ENCODE measurements at places on chromosomes 1 and 21.

GRCh38 chr1:30174499-30174898 is 548.9 kb downstream of the MATN1 start:
- no peak overlapping the region for H3K4me3 ChIP-seq
- H3K4me1 ChIP-seq = peaks cover 9% of the 10 kb centered on the region
- H3K27ac ChIP-seq = no peak overlapping the region

GRCh38 chr1:18100491-18101063 is 7.0 kb upstream of the IGSF21 start:
- no peak overlapping the region for H3K27ac ChIP-seq
- DNase-seq = peak; percentile 77
- no peak overlapping the region for H3K4me3 ChIP-seq
- peaks cover 82% of the 10 kb centered on the region for H3K27me3 ChIP-seq
- peaks cover 14% of the 10 kb centered on the region for H3K4me1 ChIP-seq

GRCh38 chr21:30372139-30372770 is at the start of gene KRTAP13-2:
Gene KRTAP13-2, minus strand, starts transcription at chr21:30372271. Its CDS starts 58 bp downstream, at chr21:30372213.
- H3K4me3 ChIP-seq = no peak within 1 kb of the TSS
- H3K27me3 ChIP-seq = no peaks in the 10 kb centered on the region
- peaks cover 3% of the 10 kb centered on the region for H3K36me3 ChIP-seq
- no peaks in the 10 kb centered on the region for H3K4me1 ChIP-seq
- H3K27ac ChIP-seq = no peak within 1 kb of the TSS

GRCh38 chr1:109627692-109628399 is 8.2 kb downstream of the AMPD2 start:
- no peaks in the 10 kb centered on the region for H3K27me3 ChIP-seq
- no peak for DNase-seq
- peaks cover 30% of the 10 kb centered on the region for H3K36me3 ChIP-seq
- H3K4me1 ChIP-seq = peaks cover 11% of the 10 kb centered on the region
- H3K4me3 ChIP-seq = no peak overlapping the region

DNA sequence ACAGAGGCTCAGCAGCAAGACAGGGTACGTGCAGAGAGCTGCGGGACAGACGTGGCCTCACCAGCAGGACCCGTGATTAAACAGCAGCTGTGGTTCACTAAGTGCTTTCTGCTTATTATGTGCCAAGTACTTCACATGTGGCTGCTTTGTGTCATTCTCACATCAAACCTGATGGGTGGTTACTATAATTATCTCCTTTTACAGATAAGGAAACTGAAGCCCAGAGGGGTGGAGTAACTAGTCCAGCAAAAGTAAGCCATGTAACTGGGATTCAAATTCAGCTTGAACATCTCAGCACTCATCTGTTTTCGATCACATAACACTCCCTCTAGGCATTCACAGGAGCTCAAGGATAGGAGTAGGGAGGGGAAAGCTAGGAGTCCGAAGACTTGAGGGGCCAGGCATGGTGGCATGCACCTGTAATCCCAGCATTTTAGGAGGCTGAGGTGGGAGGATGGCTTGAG is 50.8 kb upstream of the CLIC4 start:
- H3K36me3 ChIP-seq = peaks cover 10% of the 10 kb centered on the region
- no peak for DNase-seq
- H3K4me3 ChIP-seq = no peak overlapping the region
- H3K27me3 ChIP-seq = no peaks in the 10 kb centered on the region

DNA sequence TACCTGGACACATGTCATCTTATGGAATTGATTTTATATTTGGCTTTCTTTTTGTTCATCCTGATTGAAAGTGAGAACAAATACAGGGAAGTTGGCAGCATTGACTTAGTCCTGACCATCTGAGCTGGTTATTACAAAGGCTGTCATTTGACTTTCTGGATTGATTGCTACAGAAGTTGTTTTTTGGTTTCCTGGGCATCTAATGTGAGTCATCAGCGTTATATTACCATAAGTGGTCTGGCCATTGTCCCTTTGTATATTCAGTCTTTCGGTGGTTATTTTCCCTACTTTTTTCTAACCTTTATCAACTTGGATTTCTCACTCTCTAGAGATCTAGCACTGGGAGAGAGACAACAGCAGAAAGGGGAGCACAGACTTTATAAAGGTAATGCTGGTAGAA is 1646.5 kb downstream of the MRPL39 start:
- no peak overlapping the region for H3K4me3 ChIP-seq
- no peak for DNase-seq
- H3K4me1 ChIP-seq = no peaks in the 10 kb centered on the region
- H3K27me3 ChIP-seq = no peaks in the 10 kb centered on the region

GRCh38 chr1:156921053-156921529 is 659 bp downstream of the LRRC71 start:
- DNase-seq = no peak
- H3K36me3 ChIP-seq = no peaks in the 10 kb centered on the region
- H3K27ac ChIP-seq = no peak overlapping the region
- H3K4me1 ChIP-seq = peaks cover 17% of the 10 kb centered on the region

GRCh38 chr1:87170931-87171598 is 157.6 kb upstream of the LMO4 start:
- H3K27me3 ChIP-seq = no peaks in the 10 kb centered on the region
- peaks cover 18% of the 10 kb centered on the region for H3K4me1 ChIP-seq
- H3K4me3 ChIP-seq = no peak overlapping the region
- no peak overlapping the region for H3K27ac ChIP-seq
- no peaks in the 10 kb centered on the region for H3K36me3 ChIP-seq

DNA sequence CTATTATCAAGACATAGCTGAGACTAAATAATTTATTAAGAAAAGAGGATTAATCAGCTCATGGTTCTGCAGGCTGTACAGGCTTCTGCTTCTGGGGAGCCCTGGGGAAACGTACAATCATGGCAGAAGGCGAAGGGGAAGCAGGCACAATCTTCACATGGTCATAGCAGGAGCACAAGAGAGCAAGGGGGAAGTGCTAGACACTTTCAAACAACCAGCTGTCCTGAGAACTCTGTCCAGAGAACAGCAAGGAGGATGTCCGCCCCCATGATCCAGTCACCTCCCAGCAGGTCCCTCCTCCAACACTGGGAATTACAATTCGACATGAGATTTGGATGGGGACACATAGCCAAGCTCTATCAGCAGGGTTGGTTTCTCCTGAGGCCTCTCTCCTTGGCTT is 10.3 kb upstream of the SLC45A1 start:
- peaks cover 7% of the 10 kb centered on the region for H3K36me3 ChIP-seq
- peaks cover 5% of the 10 kb centered on the region for H3K4me1 ChIP-seq

GRCh38 chr1:201721082-201722049 is 107.6 kb upstream of the IPO9 start:
- no peak overlapping the region for H3K27ac ChIP-seq
- DNase-seq = no peak
- peaks cover 39% of the 10 kb centered on the region for H3K4me1 ChIP-seq
- H3K27me3 ChIP-seq = no peaks in the 10 kb centered on the region
- no peak overlapping the region for H3K4me3 ChIP-seq
- H3K36me3 ChIP-seq = peaks cover 8% of the 10 kb centered on the region

DNA sequence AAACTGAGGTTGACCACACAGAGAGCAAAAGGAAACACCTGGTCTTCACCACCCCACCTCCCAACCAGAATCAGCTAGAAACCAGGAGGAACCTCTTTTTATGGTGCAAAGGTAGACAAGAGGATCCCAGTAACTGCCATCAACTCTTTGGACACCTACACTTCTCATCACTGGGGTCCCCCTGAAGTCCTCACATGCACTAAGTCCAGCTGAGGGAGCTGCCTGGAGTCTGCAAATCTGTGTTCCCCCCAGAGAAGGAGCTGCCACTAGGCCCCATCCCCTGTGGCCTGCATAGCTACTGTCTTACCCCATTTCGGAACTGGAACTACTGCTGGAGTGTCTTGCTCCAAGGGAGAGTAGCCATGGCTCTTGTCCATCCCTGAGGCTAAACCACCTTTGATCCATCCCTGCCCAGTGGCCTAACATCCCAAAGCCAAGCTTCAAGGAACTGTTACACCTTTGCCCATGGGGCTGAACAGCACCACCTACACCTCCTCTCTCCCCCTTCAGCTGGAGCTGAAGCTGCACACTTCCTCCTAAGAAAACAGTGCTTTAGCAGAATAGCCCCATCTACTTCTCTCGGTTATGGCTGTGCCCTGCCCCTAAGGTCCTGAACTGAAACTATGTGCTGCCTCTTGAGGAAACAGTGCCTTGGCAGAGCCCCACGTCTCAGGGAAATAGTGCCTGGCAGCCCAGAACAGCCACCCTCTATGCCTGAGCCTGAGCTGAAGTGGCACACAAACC is 85.4 kb upstream of the CD53 start:
- DNase-seq = no peak
- H3K36me3 ChIP-seq = no peaks in the 10 kb centered on the region
- H3K27me3 ChIP-seq = peaks cover 40% of the 10 kb centered on the region
- no peak overlapping the region for H3K4me3 ChIP-seq

- H3K27me3 ChIP-seq = no peaks in the 10 kb centered on the region
- DNase-seq = no peak
- H3K36me3 ChIP-seq = no peaks in the 10 kb centered on the region
- H3K4me1 ChIP-seq = no peaks in the 10 kb centered on the region
These were observed 43.8 kb downstream of the FGGY start for GRCh38 chr1:59340411-59341307.

- peaks cover 5% of the 10 kb centered on the region for H3K27me3 ChIP-seq
- H3K4me3 ChIP-seq = no peak overlapping the region
- no peak overlapping the region for H3K27ac ChIP-seq
- H3K4me1 ChIP-seq = peaks cover 10% of the 10 kb centered on the region
These were observed 43.3 kb downstream of the TP73 start for GRCh38 chr1:3695326-3696217.

DNA sequence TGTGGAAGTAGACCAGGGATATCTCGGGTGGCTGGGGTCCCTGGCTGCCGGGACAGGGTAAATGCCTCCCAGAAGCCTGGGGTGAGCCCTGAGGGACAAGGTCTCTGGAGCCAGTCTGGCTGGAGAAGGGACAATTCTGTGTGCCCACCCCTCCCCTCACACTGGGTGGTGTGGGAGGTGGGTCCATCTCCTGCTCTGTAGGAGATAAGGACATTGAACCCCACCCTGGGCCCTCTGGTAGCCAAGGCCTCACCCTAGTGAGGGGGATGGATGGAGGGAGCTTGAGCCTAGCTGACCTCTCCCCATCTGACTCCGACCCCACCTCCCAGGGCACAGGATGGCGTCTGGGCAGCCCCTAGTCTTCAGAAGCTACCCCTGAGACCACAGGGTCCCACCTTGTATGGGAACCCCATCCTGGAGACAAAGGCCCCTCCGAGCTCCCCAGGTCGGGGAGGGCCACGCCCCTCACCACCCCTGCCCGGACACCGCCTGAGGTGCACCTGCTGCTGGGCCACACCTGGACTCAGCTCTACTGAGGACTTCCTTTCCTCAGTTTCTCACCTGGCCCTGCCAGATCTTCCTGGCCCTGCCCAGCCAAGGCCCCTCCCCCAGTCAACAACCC is 4.3 kb downstream of the AGRN start:
- H3K4me3 ChIP-seq = no peak overlapping the region
- H3K27ac ChIP-seq = no peak overlapping the region
- H3K27me3 ChIP-seq = no peaks in the 10 kb centered on the region
- DNase-seq = no peak

- DNase-seq = peak; percentile 80
- H3K27ac ChIP-seq = no peak overlapping the region
- H3K4me3 ChIP-seq = peak overlapping the region; percentile 79
These were observed 134.0 kb upstream of the BARHL2 start for GRCh38 chr1:90850898-90851710.

- peaks cover 41% of the 10 kb centered on the region for H3K36me3 ChIP-seq
- no peaks in the 10 kb centered on the region for H3K27me3 ChIP-seq
- no peak overlapping the region for H3K4me3 ChIP-seq
- no peak overlapping the region for H3K27ac ChIP-seq
- DNase-seq = no peak
These were observed 20.8 kb downstream of the HYI start for GRCh38 chr1:43432907-43433306.

DNA sequence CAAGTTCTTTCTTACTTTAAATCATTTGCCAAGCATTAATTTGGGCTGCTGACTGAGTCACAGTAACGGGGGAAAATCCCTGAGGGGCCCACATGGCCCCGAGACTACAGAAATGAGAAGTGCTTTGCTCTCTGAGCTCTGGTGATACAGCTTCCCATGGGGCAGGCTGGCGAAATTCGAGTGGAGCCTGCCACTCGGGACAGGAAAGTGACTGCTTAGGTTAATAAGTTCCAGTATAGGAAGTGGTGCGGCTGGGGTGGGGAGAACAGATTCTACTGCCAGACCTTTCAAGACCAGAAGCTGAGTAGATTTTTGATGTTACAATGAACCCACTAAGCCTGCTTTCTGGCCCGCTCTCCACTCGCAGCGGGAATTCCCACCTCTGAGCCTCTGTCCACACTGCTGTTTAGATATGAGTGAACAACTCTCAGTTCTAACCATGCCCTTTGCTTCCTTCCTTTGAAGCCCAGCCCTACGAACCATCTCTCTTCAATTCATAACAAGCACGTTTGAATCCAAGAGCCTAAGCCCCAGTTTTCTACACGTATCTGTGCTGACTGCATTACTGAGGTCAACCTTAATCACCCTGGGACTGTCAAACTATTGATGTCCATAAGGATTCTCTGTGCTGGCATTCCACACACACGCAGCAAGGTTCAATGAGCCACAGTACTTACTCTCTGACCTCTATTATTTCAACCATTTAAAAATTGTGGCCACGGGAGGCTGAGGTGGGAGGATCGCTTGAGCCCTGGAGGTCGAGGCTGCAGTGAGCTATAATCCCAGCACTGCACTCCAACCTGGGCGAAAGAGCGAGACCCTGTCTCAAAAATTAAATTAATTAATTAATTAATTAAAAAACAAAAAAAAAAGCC is 9.6 kb downstream of the ZBTB17 start:
- H3K36me3 ChIP-seq = peaks cover 30% of the 10 kb centered on the region
- no peak for DNase-seq
- H3K4me3 ChIP-seq = no peak overlapping the region
- peak overlapping the region; percentile 11 for H3K27ac ChIP-seq
- H3K4me1 ChIP-seq = peaks cover 6% of the 10 kb centered on the region
- H3K27me3 ChIP-seq = no peaks in the 10 kb centered on the region

DNA sequence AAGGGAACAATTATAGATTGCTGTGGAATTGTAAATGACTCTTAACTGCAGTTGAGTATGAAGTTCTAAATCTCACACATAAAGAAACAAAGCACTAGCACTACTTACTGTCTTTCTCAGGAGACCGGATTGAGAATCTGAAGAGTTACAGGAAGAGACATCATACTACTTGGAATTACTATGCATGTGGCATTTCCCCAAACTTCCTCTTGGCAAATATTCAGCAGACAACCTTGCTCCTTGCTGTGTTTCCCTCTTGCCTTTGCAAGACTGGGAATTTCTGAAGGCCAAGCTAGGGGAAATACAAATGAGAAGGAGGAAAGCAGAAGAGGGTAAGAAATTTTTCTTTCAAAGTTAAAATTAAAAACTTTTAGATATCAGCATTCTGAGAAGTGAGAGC is 173.6 kb upstream of the KCTD3 start:
- no peaks in the 10 kb centered on the region for H3K27me3 ChIP-seq
- no peak overlapping the region for H3K27ac ChIP-seq
- peaks cover 29% of the 10 kb centered on the region for H3K36me3 ChIP-seq
- no peak overlapping the region for H3K4me3 ChIP-seq
- DNase-seq = no peak

DNA sequence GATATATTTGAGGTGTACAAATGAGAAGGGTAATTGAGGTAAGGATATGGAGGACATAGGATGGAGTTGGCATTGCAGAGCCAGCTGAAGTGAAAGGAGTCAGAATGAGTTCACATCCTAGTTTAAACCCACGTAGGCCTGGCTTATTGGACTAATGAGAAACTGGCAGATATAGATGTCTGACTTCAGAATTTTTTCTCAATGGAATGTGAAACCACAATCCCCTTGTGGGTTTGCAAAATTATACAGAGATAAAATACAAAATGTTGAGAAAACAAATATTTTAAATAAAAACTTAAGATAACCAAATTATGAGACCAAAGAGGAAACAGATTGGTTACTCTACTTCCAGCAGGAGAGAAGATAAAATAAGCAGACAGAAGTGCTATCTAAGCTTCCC is 277.4 kb upstream of the LRRC7 start:
- H3K27ac ChIP-seq = no peak overlapping the region
- H3K27me3 ChIP-seq = no peaks in the 10 kb centered on the region
- DNase-seq = no peak
- H3K4me1 ChIP-seq = no peaks in the 10 kb centered on the region
